ENCODE measurements at places on chromosomes 5 and 9.

GRCh38 chr9:14451949-14452348 lies 138.0 kb upstream of the NFIB start:
- DNase-seq, result no peak

DNA sequence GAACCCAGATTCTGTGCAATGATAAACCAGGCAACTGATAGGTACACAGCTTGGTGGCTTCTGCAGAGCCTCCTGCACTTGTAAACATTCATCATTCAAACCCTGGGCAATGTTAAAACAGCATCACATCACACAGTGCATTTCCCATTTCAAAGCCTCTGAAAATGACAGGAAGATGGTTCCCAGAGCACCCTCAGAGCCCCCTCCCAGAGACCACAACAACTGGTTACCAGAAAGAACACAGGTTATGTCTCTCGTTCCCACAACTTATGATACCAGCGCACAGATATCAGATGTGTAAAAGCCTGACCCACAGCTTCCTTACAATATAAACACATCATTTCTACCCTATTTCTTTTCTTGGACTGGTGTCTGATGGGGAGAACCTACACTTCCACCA lies 248.7 kb downstream of the AUH start:
- no peak for DNase-seq

DNA sequence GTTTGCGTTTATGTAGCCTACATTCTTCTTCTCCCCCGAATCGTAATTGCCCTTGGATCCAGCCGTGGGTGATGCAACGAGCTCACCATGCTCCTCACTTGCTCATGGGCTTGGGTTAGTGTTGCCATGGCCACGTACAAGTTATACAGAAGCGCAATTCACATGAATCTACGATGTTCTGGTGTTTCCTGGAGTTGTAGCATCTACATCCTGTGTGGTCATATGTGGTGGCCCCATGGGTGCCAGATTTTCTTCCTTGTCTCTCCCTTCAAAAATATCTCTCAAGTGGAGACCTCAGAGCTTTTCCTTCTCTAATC lies 115.3 kb downstream of the TLE4 start:
- no peak for DNase-seq

- DNase-seq, result no peak
These were observed 422.7 kb downstream of the DMAC1 start for GRCh38 chr9:7376833-7377232.

- DNase-seq, result no peak
These were observed 57.6 kb downstream of the HMCN2 start for GRCh38 chr9:130323051-130323745.

Data from C1 segment of cervical spinal cord (tissue), 14 donors.